Cortex of kidney (tissue), 1 donor: ENCODE measurements at places on chromosomes 4 and X.

DNA sequence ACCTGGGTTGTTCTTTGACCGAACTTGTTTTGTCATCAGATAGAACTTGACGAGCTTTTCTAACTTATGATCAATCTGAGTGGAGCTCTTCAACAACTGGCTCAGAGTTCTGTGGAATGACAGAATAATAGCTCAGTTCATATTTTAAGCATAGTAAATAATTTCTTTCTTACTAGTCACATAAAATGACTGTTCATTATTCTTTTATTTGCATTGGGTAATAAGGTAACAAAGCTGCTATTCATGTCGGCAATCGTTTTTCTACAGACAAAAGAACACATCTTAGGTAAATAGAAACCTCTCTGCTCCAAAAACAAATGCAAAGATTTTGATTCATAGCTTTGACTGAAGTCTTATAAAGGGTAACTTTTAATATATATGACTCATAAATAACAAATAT lies 57.3 kb upstream of the CXCL8 start:
- DNase-seq = no peak

DNA sequence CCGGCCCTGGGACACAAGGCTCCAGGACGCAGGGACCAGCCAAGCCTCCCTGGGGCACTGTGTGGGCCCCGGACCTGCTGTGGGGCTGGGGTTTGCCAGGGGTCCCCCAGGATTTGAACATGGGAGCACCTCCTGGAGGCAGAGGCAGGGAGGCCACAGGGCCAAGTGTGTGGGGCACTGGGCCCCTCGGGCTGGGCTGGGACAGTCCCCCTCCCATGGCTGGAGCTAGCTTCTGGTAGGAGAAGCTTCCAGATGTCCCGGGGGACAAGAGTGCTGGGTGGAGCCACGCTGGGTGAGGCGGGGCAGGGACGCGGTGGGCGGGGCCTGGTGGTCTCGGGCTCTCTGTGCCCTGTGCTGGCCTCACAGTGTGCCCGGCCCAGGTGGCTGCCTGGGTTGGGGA lies 18.6 kb downstream of the FGFRL1 start:
- DNase-seq = no peak

DNA sequence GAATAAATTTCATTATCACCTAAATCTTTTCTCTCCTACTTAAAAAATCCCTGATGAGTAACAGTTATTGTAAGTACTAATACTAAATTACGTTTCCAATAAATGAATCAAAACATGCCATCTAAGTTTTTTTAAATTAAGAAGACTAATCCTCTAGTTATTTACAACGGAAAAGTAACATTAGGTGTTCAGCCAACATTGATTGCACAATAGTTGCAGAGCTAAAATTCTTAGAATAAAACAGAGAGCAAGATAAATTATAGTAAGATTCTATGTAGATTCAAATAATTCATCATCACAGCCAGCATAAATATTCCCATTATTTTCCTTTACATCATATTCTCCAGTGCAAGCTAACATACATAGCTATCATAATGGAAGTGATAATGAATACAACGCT lies 139.2 kb downstream of the HDX start:
- no peak for DNase-seq

DNA sequence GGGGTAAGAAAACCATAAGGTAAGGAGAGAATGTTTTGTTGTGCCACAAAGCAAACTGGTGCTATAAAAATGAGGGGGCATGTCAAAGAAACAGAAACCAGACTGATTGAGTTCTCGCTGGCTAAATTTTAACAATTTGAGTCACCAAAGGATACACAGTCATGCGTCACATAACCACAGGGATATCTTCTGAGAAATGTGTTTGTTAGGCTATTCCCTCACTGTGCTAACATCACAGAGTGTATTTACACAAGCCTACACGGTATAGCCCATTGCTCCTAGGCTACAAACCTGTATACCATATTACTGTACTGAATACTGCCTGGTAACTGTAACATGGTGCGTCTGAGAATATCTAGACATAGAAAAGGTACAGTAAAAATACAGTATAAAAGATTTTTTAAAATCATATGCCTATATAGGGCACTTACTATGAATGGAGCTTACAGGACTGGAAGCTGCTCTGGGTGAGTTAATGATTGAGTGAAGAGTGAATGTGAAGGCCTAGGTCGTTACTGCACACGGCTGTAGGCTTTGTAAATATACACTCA lies 50.1 kb downstream of the FBXW7 start:
- DNase-seq = no peak

- DNase-seq = no peak
Observed at GRCh38 chr4:54016504-54016903, 47.9 kb downstream of the CHIC2 start.

DNA sequence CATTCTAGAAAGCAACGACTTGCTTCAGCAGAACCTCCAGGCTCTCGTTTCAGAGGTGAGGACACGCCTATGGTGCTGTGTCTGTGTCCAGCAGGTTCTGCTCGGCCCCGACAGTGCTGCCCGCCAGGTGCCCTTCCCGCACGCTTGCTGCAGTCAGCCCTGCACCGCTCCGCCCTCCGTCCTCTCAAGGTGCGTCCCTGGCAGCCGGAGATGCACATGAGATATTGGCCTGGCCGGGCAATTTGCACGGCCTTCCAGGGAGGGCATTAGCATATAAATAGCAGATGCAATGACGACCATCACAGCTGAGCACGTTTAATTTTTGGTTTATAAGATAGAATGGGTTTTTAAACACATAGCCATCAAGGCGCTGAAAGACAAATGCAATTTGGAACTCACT lies 14.4 kb downstream of the UVSSA start:
- no peak for DNase-seq

DNA sequence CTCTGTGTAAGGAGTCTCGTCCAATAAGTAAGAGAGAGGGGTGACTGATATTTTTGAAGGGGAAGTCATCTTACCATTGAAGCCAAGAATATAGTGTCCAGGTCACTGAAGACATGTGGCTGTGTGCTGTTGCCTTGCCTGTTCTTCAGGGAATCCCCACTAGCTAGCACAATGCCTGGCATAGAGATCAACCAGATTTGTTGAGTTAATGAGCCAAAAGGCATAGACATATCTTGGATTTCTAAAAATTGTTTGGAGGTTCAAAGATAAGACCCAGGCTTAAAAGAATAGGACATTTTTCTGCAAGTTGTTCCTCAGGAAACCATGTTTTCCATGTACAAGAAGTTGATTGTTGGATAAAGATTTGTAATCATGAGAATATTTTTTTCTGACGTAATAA lies 119.3 kb upstream of the DKK2 start:
- DNase-seq = no peak

DNA sequence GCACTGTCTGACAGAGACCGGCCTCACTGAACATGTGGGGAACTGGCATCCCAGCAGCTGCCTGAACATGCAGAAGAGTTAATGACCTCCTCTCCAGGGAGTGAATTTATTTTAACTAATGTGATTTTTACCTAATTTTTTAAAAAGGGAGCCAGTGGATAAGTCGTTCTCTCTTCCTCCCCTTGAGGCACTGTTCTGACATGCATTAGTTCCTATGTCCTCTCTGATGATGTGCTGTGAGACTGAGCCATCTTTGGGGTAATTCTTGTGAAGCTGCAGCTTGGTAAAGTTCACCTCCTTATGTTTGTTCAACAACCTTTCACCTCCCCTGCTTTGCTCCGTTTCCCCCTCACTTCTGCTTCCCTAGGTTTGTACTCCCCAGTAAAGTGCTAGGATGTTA lies 139.7 kb downstream of the COL25A1 start:
- no peak for DNase-seq

- no peak for DNase-seq
Observed at GRCh38 chr4:184845367-184846021, 19.7 kb upstream of the ACSL1 start.

DNA sequence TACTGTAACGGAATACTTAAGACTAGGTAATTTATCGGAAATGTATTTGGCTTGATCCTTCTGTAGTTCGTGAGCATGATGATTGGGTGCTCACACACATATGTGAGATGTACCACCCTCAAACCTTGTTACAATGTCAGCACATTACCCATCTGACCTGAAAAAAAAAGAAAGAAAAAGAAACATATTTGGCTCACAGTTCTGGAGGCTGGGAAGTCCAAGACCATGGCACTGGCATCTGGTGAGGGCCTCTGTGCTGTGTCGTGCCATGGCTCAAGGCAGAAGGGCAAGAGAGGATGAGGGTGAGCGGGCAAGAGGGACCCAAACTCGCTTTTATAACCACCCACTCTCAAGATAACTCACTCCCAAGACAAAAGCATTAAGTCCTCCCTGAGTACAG lies 7.0 kb upstream of the CLDN24 start:
- DNase-seq = no peak

- DNase-seq = no peak
Observed at GRCh38 chr4:62670514-62670913, 1470.4 kb downstream of the ADGRL3 start.

GRCh38 chrX:49243166-49243565 lies 7.9 kb downstream of the CCDC22 start:
- DNase-seq = no peak

DNA sequence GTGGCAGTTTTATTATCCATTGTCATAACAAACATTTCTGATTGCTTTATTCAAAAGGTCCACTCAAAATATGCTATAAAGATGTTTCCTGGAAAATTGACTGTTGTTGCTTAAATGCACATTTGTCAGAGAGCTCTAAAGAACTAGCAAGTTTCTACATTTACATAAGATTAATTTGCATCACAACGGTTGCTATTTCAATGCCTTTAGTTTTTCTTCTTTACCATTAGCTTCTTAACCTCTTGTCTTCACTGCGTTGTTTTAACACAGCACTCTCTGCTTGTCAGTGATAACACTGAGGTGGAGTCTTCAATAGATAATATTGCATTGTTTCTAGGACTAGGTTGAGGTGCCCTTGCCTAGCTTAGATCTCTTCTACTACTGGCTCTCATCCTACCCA lies 76.7 kb upstream of the GALNT7 start:
- DNase-seq = no peak

GRCh38 chr4:41750626-41751448 lies 2.3 kb upstream of the PHOX2B start:
- DNase-seq = no peak

DNA sequence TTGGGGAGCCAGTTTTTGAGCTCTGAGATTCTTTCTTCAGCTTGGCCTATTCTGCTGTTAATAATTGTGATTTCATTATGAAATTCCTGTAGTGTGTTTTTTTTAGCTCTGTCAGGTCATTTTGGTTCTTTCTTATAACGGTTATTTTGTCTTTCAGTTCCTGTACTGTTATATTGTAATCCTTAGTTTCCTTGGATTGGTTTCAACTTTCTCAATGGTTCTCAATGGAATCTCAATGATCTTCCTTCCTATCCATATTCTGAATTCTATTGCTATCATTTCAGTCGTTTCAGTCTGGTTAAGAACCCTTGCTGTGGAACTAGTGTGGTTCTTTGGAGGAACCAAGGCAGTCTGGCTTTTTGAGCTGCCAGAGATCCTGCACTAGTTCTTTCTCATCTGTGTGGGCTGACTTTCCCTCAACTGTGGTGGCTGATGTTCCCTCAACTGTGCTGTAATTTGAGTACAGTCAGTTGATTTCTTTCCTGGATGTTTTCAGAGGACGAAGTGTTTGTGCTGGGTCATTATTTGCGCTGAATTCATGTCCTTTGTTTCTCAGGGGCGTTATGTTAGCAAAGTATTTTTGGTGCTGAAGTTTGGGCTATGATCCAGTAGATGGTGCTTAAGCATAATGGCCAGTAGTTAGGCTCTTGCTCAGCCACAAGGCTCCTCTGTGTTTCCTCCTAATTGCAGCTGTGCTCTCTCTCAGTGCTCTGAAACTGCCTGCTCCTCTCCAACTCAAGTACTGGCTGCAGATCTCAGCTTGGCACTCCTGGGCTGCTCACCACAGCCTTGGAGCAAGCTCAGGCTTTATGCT lies 27.5 kb downstream of the ENPEP start:
- no peak for DNase-seq

DNA sequence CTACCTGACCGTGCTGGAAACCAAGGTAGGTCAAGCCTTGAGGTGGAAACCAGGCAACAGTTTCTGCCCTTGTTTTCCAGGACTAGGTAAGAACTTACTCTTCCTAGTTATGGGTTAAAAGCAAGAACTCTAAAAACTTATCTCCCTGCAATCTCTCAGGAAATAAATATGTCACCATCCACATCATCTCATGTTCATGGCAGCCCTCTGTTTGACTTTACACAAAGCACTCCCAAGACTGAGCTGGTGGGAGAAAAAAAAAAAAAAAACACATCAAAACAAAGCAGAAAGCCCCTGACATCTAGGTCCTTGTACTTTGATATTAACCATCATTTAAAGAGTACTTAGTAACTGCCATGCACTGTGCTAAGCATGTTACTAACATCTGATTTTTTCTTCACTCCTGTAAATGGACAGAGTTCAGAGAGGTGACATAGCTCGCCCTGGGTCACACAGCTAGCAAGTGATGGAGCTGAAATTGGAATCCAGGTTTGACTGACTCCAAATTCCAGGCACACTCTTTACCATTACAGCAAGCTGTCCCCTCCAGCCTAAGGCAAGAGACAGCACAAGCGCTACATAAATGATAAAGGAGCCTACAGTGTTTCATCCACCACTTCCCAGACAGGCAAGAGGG lies 102.8 kb upstream of the NOCT start:
- DNase-seq = no peak

- no peak for DNase-seq
Observed at GRCh38 chr4:35900286-35901243, 343.7 kb downstream of the ARAP2 start.

- no peak for DNase-seq
Observed at GRCh38 chr4:55729351-55730279, 90.0 kb upstream of the EXOC1L start.

DNA sequence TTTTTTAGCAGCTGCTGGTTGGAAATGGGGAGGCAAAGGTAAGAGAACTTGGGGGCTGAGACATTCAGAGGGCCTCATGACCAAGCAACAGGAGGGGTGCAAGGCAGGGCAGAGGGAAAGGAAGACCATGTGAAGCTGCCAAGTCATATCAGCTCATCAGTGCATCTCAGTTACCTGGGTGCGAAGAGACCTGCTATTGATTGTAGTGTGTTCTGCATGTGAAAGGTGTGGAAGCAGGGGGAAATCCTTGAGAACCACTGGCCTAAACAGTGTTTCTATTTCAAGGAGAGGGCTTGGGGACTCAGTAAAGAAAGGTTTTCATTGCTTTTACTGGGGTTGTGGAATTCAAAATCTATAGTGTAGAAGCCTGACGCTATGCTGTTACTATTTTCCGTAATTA lies 47.1 kb upstream of the EDA start:
- no peak for DNase-seq

DNA sequence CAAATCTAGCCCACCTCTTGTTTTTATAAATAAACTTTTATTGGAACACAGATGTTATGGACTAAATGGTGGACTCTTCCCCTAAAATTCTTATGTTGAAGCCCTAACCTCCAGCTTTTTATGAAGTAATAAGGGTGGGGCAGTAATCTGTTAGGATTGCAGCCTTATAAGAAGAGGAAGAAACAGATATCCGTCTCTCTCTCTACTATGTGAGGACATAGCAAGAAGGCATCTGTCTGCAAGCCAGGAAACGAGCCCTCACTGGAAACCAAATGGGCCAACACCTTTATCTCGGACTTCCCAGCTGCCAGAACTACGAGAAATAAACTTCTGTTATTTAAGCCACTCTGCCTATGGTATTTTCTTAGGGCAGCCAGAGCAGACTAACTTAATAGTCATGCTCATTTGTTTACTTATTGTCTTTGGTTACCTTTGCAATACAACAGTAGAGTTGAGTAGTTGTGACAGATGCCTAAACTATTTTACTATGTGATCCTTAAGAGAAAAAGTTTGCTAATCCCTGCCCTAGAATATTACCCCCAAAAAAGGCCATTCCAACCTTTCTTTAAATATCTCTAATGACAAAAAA lies 67.4 kb downstream of the MANBA start:
- no peak for DNase-seq
